ENCODE measurements at places on chromosomes 11 and 22.

- peak overlapping the region; percentile 28 for H3K27ac ChIP-seq
- H3K36me3 ChIP-seq = no peaks in the 10 kb centered on the region
Observed at GRCh38 chr11:83681906-83682610, 395.9 kb upstream of the CCDC90B start.

- H3K4me1 ChIP-seq = no peaks in the 10 kb centered on the region
- H3K4me3 ChIP-seq = no peak overlapping the region
- no peaks in the 10 kb centered on the region for H3K27me3 ChIP-seq
- H3K36me3 ChIP-seq = no peaks in the 10 kb centered on the region
Observed at GRCh38 chr11:42054351-42054900, 595.0 kb upstream of the LRRC4C start.

GRCh38 chr11:121499405-121499804 is 46.6 kb upstream of the SORL1-AS1 start:
- H3K4me3 ChIP-seq = no peak overlapping the region
- no peaks in the 10 kb centered on the region for H3K27me3 ChIP-seq
- no peak overlapping the region for H3K27ac ChIP-seq
- DNase-seq = no peak

DNA sequence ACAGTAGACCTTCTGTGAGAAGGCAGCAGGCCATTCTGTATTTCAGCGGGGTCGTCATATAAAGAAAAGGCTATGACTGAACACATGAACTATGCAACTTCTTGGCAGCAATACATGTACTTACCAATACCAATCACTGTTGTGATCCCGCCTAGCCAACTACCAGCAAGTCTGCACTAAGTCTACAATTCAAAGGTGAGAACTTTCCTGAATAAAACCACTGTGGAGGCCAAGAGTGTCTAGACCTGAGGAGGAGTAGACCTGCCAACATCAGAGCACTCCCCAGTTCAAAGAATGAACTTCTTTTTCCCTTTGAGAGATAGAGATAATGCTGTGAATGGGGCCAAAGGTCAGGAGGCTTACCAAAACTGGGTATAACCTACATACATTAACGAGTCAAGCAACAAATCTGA is 108.2 kb downstream of the SIK3 start:
- no peak for DNase-seq
- H3K4me3 ChIP-seq = no peak overlapping the region
- no peaks in the 10 kb centered on the region for H3K27me3 ChIP-seq
- H3K4me1 ChIP-seq = peaks cover 20% of the 10 kb centered on the region
